ENCODE measurements at places on chromosomes 7 and 10.
A peak's percentile ranks its signal among the peaks of the same experiment; 100 is the strongest.

- no peak for DNase-seq
Measured at GRCh38 chr7:158252081-158252836, 335.4 kb downstream of the PTPRN2 start.

DNA sequence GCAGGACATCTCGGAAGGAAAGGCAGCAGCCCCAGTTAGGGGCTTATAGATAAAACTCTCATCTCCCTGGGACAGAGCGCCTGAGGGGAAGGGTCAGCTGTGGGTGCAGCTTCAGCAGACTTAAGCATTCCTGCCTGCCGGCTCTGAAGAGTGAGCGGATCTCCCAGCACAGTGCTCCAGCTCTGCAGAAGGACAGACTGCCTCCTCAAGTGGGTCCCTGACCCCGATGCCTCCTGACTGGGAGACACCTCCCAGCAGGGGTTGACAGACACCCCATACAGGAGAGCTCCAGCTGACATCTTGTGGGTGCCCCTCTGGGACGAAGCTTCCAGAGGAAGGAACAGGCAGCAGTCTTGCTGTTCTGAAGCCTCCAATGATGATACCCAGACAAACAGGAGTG lies 117.1 kb upstream of the POT1 start:
- DNase-seq, result no peak

- DNase-seq, result no peak
Measured at GRCh38 chr7:91194841-91195240, 69.4 kb upstream of the FZD1 start.

DNA sequence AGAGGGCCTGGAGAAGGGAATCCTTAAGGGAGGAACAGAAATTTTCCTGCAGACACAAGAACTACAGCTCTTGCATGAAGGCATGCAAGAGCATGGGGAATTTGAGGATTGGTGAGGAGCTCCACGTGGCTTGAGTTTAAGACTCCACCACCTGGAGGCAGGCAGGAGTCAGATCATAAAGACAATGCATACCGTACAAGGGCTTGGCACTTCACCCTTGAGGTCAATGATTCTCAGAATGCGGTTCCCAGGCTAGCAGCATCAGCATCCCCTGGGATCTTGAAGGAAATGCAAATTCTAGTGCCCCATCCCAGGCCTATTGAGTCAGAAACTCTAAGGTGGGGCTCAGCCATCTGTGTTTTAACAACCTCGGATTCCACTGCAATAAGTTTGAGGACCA lies 143.8 kb downstream of the C7orf25 start:
- DNase-seq, result no peak

DNA sequence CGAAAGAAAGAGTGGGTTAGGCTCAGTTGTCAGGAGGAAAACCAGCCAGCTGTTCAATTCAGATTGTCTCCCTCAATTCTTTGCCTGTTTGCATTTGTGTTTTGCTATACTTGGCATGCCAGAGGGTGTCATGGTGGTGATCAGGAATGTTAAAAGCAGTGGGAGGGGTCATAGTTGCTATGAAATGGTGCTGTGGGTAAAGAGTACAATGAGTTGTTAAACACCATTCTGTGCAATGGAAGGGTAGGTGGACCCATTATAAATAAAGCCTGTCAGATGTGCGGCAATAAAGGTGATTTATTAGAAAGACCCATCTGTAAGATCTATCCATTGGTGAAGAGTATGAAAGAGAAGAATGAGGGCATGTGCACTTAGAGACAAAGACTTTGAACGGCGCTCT lies 82.2 kb downstream of the MRPL32 start:
- no peak for DNase-seq

DNA sequence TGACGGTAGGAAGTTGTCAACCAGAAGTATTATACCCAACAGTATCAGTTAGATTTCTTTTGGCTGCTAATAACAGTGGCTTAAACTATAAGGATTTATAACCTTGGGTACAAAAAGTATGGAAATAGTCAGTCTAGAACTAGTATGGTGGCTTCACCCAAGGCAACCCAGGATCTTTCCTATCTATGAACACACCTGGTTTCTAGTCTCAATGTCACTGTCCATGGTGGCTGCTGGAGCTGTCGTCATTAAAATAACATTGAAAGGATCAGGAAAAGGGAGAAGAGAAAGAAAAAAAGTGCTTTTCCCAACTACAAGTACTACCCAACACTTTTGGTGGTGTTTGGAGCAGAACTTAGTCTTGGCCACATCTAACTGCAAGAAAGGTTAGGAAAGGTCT lies 27.7 kb downstream of the PHTF2 start:
- DNase-seq, result no peak

DNA sequence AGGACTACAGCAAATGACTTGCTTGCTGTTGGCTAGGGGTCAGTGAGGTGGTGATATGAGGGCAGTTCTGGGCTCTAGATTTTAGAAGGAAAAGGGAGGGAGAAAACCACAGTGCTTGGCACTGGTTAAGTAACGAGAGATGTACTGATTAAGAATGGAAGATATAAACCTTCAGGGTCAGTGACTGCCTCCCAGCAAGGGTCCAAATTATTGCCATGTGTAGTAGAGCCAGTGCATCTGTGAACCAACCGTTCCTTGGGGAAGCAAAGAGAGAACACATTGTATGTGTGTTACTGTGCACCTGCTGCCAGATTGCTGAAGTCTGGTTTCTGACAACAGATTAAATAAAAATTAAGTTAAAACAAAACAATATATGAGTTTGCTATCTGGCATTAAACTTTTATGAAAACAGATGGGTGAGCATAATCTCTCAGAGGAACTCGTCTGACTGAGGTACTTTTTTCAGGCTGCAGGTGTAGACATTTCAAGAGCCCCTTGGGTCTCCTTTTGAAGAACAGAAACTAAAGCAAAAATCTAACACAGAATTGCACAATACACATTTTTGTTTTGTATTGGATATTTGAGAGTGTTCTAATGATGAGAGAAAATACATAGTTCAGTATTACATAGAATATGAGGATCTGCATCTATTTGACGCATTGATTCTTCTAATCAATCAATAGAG lies 1120.6 kb downstream of the SORCS3 start:
- no peak for DNase-seq

DNA sequence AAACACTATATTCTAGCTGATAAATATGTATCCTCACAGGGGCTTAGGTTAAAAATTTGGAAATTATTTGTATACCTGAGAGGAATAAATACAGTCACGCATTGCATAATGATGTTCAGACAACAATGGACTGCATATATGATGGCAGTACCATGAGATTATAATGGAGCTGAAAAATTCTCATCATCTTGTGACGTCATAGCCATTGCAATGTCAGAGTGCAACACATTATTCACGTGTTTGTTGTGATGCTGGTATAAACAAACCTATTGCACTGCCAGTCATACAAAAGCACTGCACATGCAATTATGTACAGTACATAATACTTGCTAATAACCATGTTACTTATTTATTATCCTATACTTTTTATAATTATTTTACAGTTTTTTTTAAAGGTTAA lies 31.4 kb downstream of the STEAP1B start:
- no peak for DNase-seq

DNA sequence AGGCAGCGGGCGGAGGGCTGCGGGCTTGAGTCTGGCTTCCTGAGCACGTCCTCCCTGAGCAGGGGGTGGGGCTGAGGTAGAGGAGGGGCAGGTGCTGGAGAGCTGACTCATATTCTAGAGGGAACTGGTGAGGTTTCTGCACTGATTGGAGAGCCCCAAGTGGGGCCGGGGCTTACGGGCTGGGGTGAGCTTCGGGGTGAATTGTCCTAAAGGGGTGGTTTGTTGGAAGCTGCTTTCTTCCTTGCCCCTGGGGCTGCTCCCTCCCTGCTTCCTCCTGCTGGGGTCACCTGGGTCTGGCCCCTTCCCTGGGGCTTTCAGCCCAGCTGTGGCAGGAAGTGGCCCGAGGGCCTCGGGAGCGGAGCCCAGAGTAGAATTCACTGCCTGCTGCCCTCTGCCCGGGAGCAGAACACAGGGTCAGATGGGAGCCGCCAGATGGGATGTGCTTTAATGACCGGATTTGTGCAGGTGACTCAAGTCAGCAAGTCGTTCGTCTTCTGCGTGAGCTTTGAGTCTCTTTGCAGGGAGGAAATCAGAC lies 48.6 kb downstream of the FAM20C start:
- DNase-seq, result no peak

DNA sequence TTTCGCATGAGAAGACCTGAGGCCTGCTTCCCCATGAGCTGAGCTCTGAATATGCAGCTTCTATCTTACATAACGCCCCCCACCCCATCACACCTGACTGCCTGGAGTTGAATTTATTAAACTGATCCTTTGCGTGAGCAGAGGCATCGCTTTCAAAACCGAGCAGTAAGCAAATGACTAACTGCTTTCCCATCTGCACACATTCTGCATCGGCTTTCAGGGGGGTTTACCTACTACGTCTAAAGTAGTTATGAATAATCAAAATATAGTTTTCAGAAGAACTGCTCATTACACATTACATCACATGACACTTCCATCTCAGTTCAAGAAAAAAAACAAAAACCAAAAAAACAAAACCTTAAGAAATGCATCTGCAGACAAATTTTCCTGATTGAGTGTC lies 54.7 kb upstream of the EGR2 start:
- no peak for DNase-seq

DNA sequence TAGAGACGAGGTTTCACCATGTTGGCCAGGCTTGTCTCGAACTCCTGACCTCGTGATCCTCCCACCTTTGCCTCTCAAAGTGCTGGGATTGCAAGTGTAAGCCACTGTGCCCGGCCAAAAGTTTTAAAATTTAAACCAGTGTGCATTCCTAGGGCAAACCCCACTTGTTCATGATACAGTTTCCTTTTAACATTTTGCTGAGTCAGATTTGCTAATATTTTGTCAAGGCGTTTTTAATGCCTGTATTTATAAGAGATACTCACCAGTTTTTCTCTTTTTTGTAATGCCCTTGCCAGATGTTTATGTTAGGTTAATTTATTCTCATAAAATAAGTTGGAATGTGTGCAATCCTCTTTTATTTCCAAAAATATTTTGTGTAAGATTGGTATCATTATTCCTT lies 927.4 kb downstream of the DNAJB9 start:
- no peak for DNase-seq

DNA sequence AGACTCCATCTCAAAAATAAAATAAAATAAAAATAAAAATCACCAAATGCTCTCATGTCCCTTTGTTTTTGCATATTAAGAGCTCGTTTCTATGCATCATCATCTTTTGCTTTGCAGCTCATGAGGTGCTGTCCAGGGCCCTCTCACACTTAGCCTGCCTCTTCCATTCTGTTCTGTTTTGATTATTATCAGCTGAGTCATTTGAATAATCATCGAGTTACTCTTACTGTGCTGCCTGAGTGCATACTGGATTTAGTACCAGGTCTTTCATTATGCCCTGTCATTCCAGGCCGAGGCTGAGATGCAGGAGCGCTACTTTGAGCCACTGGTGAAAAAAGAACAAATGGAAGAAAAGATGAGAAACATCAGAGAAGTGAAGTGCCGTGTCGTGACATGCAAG lies 33.0 kb downstream of the UCMA start:
- DNase-seq, result no peak

DNA sequence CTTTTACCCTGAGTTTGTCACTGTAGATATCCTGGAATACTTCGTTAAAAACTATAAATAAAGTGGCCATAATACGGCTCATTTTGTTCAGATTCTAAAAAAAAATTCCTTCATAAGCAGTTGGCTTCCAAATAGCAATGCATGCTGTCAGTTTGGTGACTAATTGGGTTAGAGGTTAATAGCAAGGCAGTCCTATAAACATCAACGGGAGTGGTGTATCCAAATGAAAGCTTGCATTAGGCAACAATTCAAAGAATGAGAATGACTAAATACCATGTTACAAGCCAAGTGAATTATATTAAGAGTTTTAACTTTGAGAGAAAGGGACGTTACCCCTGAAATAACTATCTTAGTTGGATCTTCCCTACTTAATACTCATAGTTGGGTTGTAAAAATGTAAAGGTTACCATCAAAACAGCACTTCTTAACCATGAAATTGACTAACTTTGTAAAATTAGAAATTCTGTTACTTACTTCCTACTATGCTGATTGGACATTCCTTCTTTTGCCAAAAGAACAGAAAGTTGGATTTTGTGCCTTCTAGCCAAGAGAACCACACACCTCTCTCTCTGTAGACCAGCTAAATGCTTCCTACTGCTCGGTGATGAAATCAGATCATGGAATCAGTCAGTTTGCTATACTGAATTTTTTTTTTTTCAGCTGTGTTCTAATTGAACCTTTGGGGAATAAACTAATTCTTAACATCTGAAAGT lies 98.0 kb downstream of the KAT6B start:
- DNase-seq, result no peak

- no peak for DNase-seq
Measured at GRCh38 chr10:125002047-125002422, 60.1 kb downstream of the ZRANB1 start.

GRCh38 chr10:61621605-61622051 lies 41.1 kb upstream of the CABCOCO1 start:
- peak; percentile 57 for DNase-seq

GRCh38 chr7:33601884-33602283 lies 303.5 kb upstream of the BMPER start:
- DNase-seq, result no peak

DNA sequence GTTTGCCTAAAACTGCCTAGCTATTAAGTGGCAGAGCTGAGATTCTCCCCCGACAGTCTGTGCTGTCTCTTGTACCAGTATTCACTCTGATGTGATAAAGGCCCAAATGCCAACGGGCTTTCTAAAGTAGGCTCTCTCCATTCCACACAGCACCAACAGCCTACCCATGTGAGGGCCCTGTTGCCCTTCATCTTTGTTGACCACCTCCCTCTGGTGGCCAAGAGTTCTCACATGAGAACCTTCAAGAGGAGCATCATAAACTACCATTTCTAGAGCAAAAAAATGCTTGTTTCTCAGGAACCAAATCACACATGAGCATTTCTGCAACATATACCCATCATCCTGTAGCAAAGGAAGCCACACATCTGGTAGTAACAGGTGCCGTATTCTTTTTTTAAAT lies 185.8 kb downstream of the GRM8 start:
- DNase-seq, result peak; percentile 4

GRCh38 chr7:88127637-88128290 lies 92.1 kb downstream of the SRI start:
- peak; percentile 72 for DNase-seq

- DNase-seq, result peak; percentile 8
Measured at GRCh38 chr10:77428691-77429395, 208.8 kb downstream of the KCNMA1 start.

DNA sequence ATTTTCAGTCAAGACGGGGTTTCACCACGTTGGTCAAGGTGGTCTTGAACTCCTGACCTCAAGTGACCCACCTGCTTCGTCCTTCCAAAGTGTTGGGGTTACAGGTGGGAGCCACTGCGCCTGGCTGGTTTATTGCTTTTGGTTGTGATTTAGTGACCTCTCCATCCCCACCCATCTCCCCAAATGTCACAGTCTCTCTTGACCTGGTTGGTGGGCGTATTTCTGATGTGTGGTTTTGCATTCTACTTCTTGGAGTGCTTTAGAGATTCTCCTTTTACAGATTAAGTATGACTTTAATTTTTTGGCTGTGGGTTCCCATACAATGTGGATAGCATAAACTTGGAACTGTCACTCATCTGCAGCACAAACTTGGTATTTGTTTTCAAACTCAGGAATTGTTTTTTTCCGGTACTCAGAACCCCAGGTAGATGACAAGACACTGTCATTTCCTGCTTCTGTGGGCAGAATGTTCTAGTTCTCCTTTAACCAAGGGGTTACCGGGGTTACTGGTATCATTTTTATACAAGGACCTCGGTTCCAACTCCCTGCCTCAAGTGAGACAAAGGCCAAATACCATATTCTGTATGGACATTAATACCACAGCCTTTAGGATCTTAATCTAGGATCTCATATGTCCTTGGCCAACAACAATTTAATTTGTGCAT lies 50.5 kb downstream of the MRC1 start:
- no peak for DNase-seq
